Activated T-helper 9 cell treated with anti-CD3 and anti-CD28 coated beads, Interleukin-2, amount 50 U/mL, for 16 hours (primary cell): ENCODE measurements at places on chromosomes 3 and 15.

- no peak for DNase-seq
Measured at GRCh38 chr3:65979162-65979561, 59.6 kb downstream of the MAGI1 start.

GRCh38 chr15:81710328-81710727 is 335.5 kb downstream of the MEX3B start:
- DNase-seq, result no peak

DNA sequence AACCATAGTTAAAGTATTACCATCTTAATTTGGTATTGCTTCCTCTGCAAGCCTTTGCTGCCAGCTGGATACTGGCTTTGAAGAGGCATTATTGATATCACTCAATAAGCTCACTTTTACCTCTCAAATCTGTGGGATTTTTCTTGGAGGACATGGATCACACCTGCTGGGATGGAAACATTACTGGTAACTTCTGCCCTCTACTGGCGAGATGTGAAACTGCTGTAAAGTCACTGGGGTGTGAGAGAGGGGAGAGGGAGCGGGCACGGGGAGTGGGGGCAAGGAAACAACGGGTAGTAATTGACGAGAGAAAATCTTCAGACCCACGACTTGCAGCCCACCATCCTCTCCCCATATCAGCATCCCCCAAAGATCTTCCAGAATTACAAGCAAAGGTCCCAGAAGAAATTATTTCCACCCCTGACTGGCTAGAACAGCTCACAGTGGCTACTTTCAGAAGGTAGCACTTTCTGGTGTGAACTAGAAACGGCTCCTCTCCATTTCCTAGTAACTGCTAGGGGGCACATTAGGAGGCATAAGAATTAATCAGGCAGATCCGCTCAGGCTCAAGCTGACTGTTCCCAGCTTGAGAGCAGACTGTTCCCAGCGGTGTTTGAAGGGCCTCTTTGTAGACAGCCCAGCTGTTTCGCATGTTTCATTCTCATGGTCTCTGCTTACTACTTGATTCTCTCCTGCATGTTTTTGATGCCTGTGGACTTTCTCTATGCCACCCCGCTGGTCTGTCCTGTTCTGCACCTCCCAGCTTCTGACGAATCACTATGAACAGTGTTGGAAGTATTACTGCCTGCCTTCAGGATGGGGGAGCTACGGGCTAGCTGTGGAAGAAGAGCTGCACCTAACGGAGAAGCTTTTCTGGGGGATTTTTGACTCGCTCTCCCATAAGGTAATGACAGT is 230.4 kb upstream of the CHRM5 start:
- no peak for DNase-seq

GRCh38 chr3:193830791-193831191 is 237.8 kb downstream of the OPA1 start:
- DNase-seq, result no peak

GRCh38 chr3:71684046-71684756 is 41.0 kb downstream of the EIF4E3 start:
- DNase-seq, result no peak

DNA sequence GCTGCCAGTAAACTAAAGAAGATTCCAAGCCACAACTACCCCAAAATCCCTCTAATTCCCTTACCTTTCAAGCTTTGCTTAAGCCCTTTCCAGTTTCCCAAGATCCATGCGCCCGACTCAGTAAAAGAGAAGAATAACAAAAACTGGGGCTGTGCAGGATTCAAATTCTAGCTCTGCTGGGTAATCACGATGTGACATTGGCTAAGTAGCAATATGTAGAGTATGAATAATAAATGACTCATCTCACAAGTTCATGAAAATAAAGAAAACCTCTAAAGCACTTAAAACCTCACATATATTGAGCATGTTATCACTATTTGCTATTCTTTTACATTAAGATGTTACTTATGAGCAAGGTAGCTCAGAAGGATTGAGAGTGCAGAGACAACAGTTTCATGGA is 522.2 kb upstream of the ZNF717 start:
- no peak for DNase-seq

- DNase-seq, result no peak
Measured at GRCh38 chr3:130088061-130088460, 6.4 kb downstream of the ALG1L2 start.

GRCh38 chr3:171688002-171688401 is 122.3 kb downstream of the PLD1 start:
- no peak for DNase-seq

- DNase-seq, result no peak
Measured at GRCh38 chr3:11691767-11692531, 48.2 kb upstream of the VGLL4 start.
